NCI-H1105 (cell line): ENCODE measurements at places on chromosomes 2 and 18.
A peak's percentile ranks its signal among the peaks of the same experiment; 100 is the strongest.

GRCh38 chr2:46351098-46351749 is 54.0 kb downstream of the EPAS1 start:
- no peak for DNase-seq

DNA sequence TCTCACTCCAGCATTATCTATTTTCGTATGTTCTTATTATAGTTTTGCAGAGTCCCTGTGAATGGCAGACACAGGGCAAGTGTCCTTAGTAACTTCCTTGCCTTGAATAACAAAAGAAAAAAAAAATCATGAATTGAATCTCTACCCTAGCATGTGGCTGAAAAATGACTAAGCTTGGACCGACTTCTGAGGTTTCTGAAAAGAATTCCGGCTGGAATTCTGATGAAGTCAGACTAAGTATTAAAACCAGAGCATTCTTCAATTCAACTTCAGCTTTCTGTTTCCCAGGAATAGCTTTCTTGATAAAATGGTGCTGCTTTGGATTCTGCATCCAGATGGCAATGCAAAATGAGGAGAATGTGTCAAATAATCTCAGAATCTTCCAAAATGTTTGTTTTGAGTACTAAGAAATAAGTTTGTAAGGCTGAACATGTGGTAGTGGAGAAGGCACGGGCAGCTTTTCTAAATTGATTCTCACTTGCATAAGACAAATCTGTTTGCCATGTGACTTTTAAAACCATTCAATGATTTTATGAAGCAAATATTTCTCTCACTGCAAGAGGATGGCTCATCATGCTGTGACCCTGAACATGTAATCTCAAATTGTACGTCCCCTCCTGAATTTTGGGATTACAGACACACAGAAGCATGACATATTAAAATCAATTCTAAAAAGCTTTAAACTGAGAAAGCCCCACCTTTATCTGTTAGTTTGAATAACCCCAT is 1462.8 kb upstream of the LRRTM1 start:
- DNase-seq: no peak

GRCh38 chr18:57027190-57027708 is 119.6 kb upstream of the BOD1L2 start:
- DNase-seq: no peak

- DNase-seq: peak; percentile 86
These were observed 108.4 kb downstream of the MRO start for GRCh38 chr18:50711386-50711785.
